ENCODE measurements at places on chromosomes 6 and 20.

DNA sequence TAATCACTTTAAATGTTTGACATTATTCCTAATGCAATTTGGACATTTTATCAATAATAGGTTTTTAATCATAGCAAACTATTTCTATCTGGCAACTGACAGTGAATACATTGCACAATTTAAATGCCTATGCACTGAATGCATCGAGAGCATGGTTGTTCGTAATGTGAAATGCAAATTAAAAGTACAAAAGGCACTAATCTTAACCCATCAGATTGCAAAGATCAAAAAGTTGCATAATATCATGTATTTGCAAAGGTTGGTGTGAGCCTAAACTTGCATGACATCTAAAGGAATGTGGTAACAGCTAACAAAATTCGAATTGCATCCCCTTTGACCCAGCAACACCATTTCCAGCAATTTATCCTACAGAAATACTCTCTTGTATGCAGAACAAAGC, 469.9 kb upstream of the IRAK1BP1 start:
- no peak for DNase-seq

DNA sequence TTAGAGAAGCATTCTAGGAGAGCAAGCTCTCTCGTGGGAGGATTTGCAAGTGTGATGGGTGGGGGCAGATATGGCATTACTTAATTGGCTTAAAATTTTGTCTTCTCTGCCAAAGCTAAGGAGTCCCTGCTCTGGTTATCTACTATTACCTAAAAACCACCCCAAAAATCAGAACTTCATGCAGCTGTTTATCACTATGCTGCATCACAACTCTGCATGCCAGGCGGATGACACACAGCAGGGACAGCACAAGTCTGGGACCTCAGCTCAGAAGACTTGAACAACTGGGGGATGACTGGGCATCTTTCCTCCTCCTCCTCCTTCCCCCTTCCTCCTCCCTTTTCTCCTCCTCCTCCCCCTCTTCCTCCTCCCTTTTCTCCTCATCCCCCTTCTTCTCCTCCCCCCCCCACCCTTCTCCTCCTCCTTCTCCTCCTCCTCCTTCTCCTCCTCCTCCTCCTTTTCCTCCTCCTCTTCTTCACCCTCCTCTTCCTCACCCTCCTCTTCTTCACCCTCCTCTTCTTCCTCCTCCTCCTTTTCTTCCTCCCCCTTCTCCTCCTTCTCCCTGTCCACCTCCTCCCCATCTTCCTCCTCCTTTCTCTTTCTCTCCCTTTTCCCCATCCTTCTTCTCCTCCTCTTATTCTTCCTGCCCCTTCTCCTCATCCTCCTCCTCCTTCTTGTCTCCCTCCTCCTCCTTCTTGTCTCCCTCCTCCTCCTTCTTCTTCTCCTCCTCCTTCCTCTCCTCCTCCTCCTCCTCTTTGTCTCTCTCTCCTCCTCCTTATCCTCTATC, 218.6 kb upstream of the PMEPA1 start:
- no peak for DNase-seq

DNA sequence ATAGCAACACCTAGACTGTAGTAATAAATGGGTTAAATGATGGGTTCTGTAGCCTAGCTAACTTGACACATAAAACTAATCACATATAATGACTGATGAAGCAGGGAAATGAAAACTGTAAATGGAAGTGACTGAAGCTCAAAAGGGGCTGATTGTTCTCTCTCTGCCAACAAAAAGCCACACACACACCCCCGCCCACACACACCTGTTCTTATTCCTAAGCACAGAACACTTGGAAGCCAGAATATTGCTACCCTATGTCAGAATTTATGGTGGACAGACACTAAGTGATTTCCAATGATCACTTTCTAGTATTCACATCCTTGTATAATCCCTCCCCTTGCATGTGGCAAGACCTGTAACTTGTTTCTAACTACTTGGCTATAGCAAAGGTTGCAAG, 603.5 kb downstream of the UTRN start:
- DNase-seq: no peak

- DNase-seq: no peak
Observed at GRCh38 chr6:166005944-166006899, 161.4 kb downstream of the TBXT start.

DNA sequence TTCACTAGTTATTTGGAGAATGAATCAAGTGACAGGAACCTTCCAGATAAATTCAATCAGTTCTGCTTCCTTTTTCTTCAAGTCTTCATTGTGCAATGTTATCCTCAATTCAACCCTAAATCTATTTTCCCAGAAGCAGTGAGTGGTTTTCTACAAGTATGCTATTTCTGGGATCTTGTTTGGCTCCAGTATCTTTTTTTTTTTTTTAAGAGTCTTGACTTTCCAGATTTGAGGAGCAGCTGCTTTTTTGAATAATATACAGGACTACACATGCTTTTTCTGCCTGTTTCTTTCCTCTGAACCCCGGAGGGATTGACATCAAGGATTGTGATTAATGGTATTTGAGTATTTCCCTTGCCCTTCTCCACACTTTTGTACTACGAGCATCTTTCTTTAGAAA, 339.2 kb upstream of the JAG1 start:
- no peak for DNase-seq

DNA sequence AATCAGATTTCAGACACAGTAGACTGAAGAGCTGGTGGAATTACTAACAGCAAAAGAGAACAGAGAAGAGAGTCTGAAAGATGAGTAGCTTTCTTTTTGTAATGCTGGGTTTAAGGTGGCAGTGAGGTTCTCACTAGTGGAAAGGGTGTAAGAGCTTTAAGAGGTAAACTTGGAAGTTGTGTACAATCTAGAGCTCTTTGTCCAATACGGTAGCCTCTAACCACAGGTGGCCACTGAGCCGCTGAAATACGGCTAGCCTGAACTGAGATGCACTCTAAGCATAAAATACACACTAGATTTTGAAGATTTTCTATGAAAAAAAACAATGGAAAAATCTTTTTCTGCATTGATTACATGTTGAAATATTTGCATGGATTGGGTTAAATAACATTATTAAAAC, 4.0 kb downstream of the ELOVL2 start:
- DNase-seq: no peak

DNA sequence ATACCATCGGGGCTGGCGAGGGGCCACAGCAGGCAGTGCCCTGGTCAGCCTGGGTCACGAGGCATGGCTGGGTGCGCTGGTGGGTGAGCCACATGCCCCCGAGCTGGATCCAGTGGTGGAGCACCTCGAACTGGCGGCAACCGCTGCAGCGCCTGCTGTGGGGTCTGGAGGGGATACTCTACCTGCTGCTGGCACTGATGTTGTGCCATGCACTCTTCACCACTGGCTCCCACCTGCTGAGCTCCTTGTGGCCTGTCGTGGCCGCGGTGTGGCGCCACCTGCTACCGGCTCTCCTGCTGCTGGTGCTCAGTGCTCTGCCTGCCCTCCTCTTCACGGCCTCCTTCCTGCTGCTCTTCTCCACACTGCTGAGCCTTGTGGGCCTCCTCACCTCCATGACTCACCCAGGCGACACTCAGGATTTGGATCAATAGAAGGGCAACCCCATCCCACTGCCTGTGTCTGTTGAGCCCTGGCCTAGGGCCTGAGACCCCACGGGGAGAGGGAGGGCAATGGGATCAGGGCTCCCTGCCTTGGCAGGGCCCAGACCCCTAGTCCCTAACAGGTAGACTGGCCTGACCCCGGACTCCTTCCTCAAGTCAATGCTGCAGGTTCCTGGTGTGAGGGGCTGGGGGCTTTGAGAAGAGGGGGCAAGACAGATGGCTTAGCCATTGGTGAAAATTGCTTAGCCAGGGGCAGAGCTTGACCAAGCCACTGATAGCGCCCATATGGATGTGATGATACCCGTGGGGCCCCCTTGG, 598 bp downstream of the TMEM239 start:
- peak; percentile 60 for DNase-seq

DNA sequence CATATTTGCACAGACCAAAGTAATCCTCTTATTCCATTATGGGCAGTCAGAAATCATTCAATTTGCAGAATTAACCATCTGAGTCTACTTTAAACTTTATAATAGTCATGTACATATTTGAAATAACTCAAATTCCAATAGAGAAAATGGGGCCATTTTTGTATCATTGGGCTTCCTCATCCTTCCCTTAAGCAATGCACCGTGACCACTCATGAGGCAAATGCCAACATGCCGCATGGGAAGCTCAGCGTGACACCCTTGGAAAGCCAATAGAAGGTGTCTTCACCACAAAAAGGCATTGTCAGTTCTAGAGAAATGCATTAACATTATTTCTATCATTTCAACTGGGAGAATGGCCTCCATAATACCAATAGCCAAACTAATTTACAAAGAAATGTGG, 38.5 kb downstream of the SIM1 start:
- DNase-seq: no peak

DNA sequence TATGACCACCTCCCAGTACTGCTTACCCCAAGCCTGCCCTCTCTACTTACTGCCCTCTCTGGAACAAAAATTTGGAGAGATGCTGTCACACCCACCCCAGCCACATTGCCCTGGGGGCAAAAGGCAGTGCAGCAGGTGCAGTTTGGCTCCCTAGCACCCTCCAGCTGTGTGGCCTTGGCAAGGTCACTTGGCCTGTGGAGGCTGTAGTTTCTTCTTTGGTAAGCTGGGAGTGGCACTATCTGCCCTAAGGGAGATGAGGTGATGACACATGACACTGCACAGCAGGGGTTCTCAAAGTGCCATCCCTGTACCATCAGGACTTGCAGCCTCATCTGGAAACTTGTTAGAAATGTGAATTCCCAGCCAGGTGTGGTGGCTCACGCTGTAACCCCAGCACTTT, 44.8 kb downstream of the TAF8 start:
- peak; percentile 73 for DNase-seq

GRCh38 chr6:56946368-56946767, 8.5 kb upstream of the BEND6 start:
- DNase-seq: no peak

DNA sequence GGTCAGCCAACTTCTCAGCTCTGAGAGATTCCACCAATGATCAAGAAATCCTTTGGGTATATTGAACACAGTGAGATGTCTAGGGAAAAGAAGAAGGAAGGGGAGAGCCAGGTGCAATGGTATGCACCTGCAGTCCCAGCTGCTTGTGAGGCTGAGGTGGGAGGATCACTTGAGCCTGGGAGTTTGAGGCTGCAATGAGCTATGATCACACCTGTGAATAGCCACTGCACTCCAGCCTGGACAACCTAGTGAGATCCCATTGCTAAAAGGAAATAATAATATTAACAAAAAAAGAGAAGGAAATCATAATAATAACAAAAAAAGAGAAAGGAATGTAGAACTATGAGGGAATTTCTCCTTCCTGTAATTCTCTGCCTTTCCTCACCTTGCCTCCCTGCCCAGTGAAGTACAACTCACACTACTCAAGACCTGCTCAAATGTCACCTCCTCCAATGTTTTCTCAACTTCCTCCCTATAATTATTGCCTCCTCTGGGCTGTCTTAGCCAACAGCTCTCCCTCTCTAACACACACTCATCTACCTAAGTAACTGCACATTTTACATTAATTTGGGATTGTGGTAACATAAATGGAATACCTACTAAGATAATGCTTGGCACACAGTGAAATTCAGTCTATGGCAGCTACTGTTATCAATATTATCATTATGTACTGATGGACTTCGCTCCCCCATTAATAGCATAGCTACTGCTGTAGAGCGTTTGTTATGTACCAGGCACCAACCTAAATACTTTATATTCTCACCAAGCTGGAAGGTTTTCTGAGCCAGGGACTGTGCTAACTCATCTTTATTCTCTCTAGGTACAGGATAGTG, 103.6 kb downstream of the KIF13A start:
- DNase-seq: no peak

- DNase-seq: no peak
Observed at GRCh38 chr6:147834084-147834776, 325.7 kb downstream of the SAMD5 start.

- peak; percentile 78 for DNase-seq
Observed at GRCh38 chr6:33160728-33161344, 31.4 kb downstream of the COL11A2 start.

- no peak for DNase-seq
Observed at GRCh38 chr20:20079102-20079784, 26.9 kb downstream of the CFAP61 start.

DNA sequence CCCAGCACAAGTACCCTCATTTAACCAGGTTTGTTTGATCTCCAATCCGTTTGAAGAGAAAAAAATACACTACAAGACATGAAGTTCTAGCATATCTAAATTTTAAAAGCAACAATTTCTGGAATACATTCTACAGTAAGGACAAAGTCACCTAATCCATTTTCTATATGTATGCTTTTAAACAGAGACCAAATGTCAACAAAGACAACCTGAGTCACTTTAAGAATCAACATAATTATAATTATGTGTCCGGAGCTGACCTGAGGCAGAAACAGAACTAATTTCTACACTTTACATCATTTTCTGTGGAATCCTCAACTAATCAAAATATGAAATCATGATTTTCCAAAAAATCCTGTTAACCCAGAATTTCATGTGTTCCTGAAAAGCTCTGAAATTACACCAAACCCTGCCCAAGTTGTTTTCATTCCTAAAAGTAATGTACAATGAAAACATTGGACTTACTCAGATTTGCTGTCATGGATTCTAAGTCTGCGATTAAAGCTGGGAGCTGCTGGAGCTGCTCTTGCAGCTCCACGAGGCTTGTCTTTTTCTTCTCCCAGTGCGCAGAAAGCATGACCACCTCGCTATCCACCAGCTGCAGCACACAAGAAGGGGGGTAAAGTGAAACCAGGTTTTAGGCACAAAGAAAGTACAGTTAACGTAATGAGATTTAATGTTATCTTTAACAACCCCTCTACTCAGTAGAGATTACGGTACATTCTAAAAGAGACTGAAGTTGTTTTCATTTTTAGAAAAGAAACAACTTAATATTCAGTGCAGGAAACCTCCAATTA, 35.8 kb downstream of the DTNBP1 start:
- no peak for DNase-seq

DNA sequence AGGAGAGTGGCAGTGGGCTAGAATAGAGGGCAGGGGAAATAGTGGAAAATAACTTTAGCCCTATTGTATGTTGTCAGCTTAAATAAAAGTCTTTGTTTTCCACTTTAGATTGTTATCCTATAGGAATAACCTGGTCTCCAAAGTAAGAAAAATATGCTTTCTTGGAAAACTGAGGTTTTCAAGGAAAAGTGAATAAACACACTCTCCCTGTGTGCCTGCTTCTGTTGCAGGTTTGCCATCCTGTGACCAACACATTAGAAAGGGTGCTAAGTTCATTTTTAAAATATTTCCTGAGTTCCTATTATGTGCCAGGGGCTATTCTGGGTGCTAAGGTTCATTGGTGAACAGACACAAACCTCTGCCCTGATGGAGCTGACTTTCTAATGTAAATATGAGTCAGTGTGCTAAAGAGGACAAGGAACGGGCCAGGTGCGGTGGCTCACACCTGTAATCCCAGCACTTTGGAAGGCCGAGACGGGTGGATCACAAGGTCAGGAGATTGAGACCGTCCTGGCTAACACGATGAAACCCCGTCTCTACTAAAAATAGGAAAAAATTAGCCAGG, 23.5 kb downstream of the BICRAL start:
- no peak for DNase-seq

Data from RPMI8226 (cell line).